ENCODE measurements at places on chromosomes 6 and 20.
A peak's percentile ranks its signal among the peaks of the same experiment; 100 is the strongest.

- no peak overlapping the region for H3K4me3 ChIP-seq
- H3K4me1 ChIP-seq, result no peaks in the 10 kb centered on the region
- H3K36me3 ChIP-seq, result no peaks in the 10 kb centered on the region
- no peak overlapping the region for H3K27ac ChIP-seq
- no peaks in the 10 kb centered on the region for H3K27me3 ChIP-seq
- DNase-seq, result no peak
Observed at GRCh38 chr6:151307501-151307900, 67.7 kb downstream of the AKAP12 start.

DNA sequence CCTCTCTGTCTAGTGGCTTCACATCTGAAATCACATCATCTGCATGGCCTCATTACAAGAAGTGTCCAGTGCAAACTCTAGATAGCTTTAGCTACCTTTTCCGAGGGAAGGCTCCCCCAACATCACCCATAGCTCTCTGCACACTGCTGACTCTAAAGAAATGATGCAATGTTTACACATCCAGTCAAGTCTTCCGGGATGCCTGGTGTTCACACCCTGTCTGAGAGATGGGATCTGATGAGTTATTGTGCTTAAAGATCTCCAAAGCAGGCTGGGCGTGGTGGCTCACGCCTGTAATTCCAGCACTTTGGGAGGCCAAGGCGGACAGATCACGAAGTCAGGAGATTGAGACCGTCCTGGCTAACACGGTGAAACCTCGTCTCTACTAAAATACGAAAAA lies 404.6 kb upstream of the IRAK1BP1 start:
- H3K36me3 ChIP-seq, result no peaks in the 10 kb centered on the region
- H3K4me3 ChIP-seq, result no peak overlapping the region
- no peaks in the 10 kb centered on the region for H3K27me3 ChIP-seq

DNA sequence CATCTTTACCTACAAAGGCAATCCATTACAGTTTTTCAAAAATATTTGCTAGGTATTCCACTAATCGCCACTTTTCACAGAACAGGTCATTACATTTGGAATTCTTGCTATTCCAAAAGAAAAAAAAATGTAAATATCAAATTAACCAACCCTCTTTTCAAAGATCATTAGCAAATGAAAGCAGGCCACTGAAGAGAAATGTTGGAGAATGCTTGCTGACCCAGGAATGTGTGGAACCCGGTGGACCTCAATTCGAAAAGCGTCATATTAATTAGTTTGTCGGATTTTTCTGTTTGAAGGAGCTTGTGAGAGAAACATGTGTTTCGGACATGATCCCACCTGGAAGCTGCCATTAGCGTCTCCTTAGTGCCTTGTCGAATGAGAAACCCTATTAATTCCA lies 27.9 kb upstream of the SERPINB9 start:
- H3K27ac ChIP-seq, result no peak overlapping the region
- no peaks in the 10 kb centered on the region for H3K36me3 ChIP-seq
- no peak overlapping the region for H3K4me3 ChIP-seq
- peaks cover 9% of the 10 kb centered on the region for H3K4me1 ChIP-seq
- DNase-seq, result no peak
- no peaks in the 10 kb centered on the region for H3K27me3 ChIP-seq

DNA sequence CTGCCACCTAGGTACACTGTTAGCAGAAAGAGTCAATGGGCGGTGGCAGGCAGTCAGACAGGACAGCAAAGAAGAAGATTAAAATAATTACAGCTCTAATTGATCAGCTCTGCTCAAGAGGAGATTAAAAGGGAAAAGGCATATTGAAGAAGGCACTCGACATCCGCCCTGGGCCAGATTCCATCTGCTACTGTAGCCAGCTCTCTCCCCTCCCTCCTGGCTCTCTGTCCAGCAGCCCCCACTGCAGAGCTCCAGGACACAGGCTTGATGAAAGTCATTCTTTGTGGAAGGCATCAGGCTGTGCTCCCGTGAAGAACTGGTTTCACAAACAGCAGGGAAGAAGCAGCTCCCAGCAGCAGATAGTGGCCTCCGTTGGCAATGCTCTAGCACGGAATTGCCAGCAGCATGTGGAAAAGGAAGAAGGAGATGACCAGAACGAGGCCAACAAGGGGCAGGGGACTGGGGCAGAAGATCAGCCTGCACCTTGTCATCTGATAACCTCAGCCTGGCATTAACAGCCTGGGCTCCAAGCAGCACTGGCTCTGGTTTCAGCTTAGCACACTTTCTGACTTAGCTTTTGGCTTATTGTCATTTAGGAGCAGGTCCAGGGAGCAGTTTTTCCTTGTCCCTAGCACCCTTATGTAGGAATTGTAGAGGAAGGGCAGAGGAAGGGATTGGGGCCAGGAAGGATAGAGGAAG lies 465.9 kb downstream of the KIF16B start:
- no peak overlapping the region for H3K27ac ChIP-seq
- H3K4me1 ChIP-seq, result no peaks in the 10 kb centered on the region
- H3K4me3 ChIP-seq, result no peak overlapping the region
- DNase-seq, result no peak

DNA sequence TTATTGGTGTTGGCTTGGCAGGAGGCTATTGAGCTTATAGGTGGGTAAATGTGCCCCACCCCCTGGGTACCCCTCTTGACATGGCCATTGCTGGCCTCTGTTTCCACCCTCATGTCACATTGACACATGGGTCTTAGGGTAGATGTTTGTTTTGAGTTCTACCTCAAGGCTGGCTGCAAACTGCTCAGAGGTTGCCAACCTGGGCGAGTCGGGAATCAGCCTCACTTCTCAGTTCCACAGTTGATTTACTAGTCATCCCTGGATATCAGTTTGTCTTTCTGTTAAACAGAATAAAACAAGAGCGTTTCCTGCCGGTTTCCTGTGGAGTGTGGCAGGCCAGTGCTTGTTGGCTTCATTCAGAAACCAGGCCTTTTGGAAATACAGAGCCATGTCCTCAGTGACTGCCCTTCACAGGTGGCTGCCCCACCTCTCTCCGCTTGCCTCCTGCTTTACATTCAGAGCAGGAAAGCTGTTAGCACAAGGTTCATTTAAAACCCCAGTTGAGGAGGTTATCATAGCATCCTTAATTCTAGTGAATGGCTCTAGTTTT lies 105.6 kb downstream of the TCP11 start:
- H3K4me3 ChIP-seq, result no peak overlapping the region
- DNase-seq, result no peak
- H3K4me1 ChIP-seq, result no peaks in the 10 kb centered on the region
- peaks cover 6% of the 10 kb centered on the region for H3K36me3 ChIP-seq

GRCh38 chr6:46061497-46061896 lies 45.8 kb upstream of the CLIC5 start:
- no peaks in the 10 kb centered on the region for H3K36me3 ChIP-seq
- H3K27ac ChIP-seq, result no peak overlapping the region
- no peak overlapping the region for H3K4me3 ChIP-seq
- H3K4me1 ChIP-seq, result no peaks in the 10 kb centered on the region

DNA sequence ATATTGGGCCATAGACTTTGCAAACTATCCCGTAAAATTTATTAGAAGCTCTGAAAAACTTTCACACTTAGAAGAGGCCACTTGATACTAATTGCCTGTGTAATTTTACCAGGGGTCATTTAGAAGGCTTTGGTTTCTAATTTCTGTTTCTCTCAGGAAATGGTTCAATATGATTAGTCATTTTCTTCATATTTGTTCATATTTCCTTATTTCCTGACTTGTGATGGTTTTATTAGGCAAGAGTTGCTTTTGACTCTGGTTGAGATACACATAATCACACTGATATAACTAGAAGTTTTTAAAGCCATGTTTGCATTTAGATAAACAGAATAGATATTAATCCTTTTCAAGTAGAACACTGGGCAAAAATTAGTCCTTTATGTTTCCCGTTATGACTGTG lies 11.8 kb upstream of the HBS1L start:
- DNase-seq, result no peak
- no peak overlapping the region for H3K4me3 ChIP-seq
- H3K27me3 ChIP-seq, result no peaks in the 10 kb centered on the region
- no peak overlapping the region for H3K27ac ChIP-seq
- H3K4me1 ChIP-seq, result no peaks in the 10 kb centered on the region

- no peak overlapping the region for H3K27ac ChIP-seq
- H3K27me3 ChIP-seq, result no peaks in the 10 kb centered on the region
Observed at GRCh38 chr6:1089859-1090258, 222.0 kb upstream of the FOXQ1 start.

- H3K27me3 ChIP-seq, result no peaks in the 10 kb centered on the region
- no peaks in the 10 kb centered on the region for H3K36me3 ChIP-seq
- DNase-seq, result no peak
Observed at GRCh38 chr6:118771253-118771652, 119.9 kb upstream of the CEP85L start.

GRCh38 chr6:15876406-15876805 lies 213.6 kb upstream of the DTNBP1 start:
- DNase-seq, result no peak
- H3K4me3 ChIP-seq, result no peak overlapping the region
- no peak overlapping the region for H3K27ac ChIP-seq
- no peaks in the 10 kb centered on the region for H3K36me3 ChIP-seq
- no peaks in the 10 kb centered on the region for H3K27me3 ChIP-seq

DNA sequence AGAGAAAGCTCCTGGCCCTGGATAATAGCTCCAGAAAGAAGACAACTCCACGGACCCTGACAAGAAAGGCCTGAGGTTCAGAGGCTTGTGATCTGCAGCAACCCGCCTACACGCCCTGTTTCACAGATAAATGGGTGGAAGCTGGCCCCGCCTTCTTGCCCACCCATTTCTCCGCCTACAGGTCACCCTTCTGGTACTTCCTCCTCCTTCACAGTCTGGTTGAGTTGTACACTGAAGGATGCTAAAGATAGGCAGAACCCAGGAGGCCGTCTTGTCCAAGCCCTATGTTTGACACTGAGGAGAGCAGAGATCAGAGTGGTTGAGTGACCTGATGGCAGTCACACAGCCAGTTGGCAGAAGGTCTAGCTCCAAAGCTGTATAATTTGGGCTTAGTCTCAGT lies 34.2 kb upstream of the MDGA1 start:
- no peaks in the 10 kb centered on the region for H3K4me1 ChIP-seq
- H3K27me3 ChIP-seq, result no peaks in the 10 kb centered on the region
- no peak overlapping the region for H3K4me3 ChIP-seq
- DNase-seq, result peak; percentile 45
- H3K36me3 ChIP-seq, result no peaks in the 10 kb centered on the region

DNA sequence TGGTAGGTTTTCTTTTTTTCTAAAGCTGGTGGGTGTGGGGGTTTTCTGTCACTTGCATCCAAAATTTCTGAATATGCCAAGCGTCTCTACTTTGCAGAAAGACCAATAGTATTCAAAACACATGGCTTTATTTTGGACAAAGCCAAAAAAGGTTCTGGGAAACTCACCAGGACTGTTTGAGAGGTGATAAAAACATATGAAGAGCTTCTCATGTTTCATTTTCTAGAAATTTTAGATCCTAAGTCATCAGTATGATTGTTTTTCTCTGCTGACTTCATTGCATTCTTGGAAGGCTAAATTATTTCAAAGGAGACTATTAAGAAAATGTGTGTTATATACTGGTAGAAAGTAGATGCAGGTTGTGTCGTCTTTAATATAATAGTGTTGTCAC lies 51.3 kb downstream of the GCLC start:
- no peak overlapping the region for H3K4me3 ChIP-seq
- H3K27me3 ChIP-seq, result no peaks in the 10 kb centered on the region
- peaks cover 3% of the 10 kb centered on the region for H3K4me1 ChIP-seq
- no peak overlapping the region for H3K27ac ChIP-seq
- H3K36me3 ChIP-seq, result no peaks in the 10 kb centered on the region
- no peak for DNase-seq

DNA sequence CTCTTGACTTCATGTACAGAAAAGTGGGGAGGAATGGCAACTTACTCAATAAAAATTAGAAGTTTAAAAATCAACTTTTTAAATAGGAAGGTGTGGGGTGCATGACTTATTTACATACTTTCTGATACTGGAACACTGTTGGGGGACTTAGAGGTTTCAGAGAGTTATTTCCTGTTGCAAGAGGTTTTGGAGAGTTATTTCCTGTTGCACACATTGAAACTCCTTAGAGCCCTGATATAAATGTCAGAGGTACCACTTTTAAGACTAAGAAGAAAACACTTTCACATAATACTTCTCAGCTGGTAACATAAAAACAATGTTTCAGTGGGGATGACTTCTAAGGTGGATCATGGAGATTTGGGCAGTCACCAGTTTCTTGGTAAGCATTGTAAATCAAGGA lies 579.9 kb downstream of the MMUT start:
- H3K27ac ChIP-seq, result no peak overlapping the region
- DNase-seq, result no peak
- no peaks in the 10 kb centered on the region for H3K27me3 ChIP-seq
- no peaks in the 10 kb centered on the region for H3K36me3 ChIP-seq
- H3K4me1 ChIP-seq, result no peaks in the 10 kb centered on the region

- H3K36me3 ChIP-seq, result no peaks in the 10 kb centered on the region
- DNase-seq, result no peak
- H3K27ac ChIP-seq, result no peak overlapping the region
- no peak overlapping the region for H3K4me3 ChIP-seq
- peaks cover 3% of the 10 kb centered on the region for H3K27me3 ChIP-seq
- H3K4me1 ChIP-seq, result no peaks in the 10 kb centered on the region
Observed at GRCh38 chr6:782141-782540, 89.2 kb upstream of the EXOC2 start.

DNA sequence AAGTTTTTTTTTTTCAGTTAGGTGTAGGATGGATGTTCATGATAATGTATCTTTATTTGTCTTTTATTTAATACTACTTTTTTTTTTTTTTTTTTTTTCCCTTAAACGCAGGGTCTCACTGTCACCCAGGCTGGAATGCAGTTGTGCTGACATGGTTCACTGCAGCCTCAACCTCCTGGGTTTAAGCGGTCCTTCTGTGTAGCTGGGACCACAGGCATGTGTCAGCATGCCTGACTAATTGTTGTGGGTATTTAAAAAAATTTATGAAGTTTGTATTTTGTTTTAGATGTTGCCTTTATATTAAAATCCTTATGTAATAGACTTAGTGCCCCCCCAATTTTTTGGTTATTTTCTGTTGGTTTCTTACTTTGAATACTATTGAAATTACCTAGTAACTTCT lies 42.6 kb downstream of the NCOA3 start:
- peaks cover 6% of the 10 kb centered on the region for H3K36me3 ChIP-seq
- no peak overlapping the region for H3K4me3 ChIP-seq
- H3K4me1 ChIP-seq, result peaks cover 23% of the 10 kb centered on the region
- no peak overlapping the region for H3K27ac ChIP-seq

DNA sequence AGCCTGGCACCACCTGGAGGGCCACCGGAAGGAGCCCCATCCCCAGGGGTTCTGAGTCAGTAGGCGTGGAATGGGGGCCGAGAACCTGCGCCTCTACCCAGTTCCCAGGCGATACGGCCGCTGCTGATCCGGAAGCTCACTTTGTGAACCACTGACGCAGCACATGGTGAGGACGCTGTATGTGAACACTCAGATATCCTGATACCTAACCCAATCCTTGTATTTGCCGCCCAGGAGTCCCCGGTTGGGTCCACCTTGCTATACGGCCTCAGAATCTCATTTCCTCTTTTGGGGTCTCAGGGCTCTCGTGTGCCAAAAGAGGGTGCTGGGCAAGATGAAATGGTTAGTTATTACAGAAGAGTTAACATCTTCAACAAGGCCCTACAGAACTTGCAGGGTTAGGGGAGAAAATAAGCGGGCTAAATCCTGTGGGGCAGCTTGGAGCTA lies 604 bp upstream of the RAB5IF start:
- H3K4me3 ChIP-seq, result peak overlapping the region; percentile 100
- peak; percentile 33 for DNase-seq
- H3K4me1 ChIP-seq, result peaks cover 37% of the 10 kb centered on the region
- H3K27me3 ChIP-seq, result no peaks in the 10 kb centered on the region
- H3K27ac ChIP-seq, result peak overlapping the region; percentile 97
